Lung microvascular endothelial cell (primary cell): ENCODE measurements at places on chromosomes 4 and X. TPM values are rescaled to one million over a fixed set of nuclear protein-coding genes. Genes with fewer than 3 reads are reported as not detected.

The ZNF185 gene
- 4.0 and 9.2 TPM in 2 replicates for total RNA-seq

The ATP10D gene
- 18.5 and 21.8 TPM in 2 replicates for total RNA-seq

The PAGE2 gene
- total RNA-seq: not detected in 2 replicates

The RASGEF1B gene
- total RNA-seq: under 0.01 TPM in 1 of 2 replicates, not detected in the other

The SUV39H1 gene
- total RNA-seq: 2.6 and 3.7 TPM in 2 replicates

DNA sequence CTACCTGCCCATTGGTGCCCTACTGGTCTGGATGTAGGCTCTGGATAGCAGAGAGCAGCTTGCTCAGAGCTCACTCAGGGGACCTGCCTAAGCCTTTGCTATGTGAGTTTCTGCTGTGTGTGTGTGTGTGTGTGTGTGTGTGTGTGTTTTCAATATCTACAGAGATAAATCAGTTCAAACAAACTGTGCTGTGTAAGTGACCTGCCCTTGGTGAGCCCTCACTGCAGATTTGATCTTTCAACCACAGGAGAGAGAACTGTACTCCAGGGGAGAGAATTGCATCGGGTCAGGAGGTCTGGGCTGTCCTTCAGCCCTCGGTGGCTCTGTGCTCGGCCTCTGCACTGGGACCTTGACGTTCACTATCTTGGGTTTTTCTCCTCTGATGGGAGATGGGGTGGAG lies 35.0 kb upstream of the CDKN2AIP start:
- DNase-seq: no peak

GRCh38 chr4:6639137-6639680 lies 1.3 kb upstream of the MRFAP1 start:
- no peak for DNase-seq

- no peak for DNase-seq
These were observed 762.0 kb upstream of the PCDH10 start for GRCh38 chr4:132387060-132387459.

GRCh38 chr4:171565130-171565788 lies 247.9 kb upstream of the GALNTL6 start:
- DNase-seq: no peak

GRCh38 chr4:139656614-139657486 lies 8.8 kb upstream of the MGST2 start:
- DNase-seq: peak; percentile 88

DNA sequence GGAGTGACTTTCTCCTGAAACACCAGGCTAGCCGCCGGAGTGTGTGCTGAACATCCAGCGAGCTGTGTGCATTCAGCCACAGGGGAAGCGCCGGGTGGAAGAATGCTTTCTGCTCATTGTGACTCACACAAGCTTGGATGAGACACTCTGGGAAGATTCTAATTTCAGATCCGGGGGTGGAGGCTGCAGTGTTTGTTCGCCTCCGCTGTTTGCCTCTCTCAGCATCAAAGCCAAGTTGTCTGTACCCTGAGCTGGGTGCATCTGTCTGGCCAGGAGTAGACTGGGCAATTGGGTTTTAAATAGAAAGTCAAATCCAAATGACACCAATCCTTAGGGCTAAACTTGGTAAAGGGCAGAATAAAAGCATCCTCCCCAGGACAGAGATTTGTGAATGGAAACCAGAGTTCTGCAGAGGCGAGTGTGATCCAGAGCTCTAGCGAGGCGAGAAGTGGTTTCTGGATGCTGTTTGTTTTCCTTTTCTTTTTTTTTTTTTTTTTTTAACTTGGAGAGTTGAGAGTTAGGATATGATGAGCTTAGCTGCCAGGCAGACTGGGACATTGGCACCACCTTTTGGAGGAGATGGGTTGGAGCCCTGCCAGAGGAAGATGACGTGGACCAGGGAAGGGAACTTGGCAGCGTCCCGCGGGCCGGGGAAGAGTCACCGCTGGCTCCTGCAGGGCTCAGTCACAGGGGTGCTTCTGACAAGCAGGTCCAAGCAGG lies 196.0 kb upstream of the PSAPL1 start:
- peak; percentile 77 for DNase-seq

GRCh38 chr4:66949419-66949818 lies 595.9 kb downstream of the CENPC start:
- no peak for DNase-seq

- no peak for DNase-seq
These were observed 78.1 kb downstream of the CNGA2 start for GRCh38 chrX:151812661-151813060.

GRCh38 chrX:138018145-138018799 lies 452.3 kb downstream of the ZIC3 start:
- no peak for DNase-seq
